ENCODE measurements at places on chromosomes 2 and 18. TPM values are rescaled to one million over a fixed set of nuclear protein-coding genes. Genes with fewer than 3 reads are reported as not detected.

The DGKD gene
- total RNA-seq = 396 TPM

The TMEM214 gene
- 91.1 TPM for total RNA-seq

The CXCR1 gene
- 0.12 TPM for total RNA-seq

The TRAPPC8 gene
- total RNA-seq = 95.5 TPM

The TM4SF20 gene
- not detected for total RNA-seq

The C2orf80 gene
- total RNA-seq = not detected

The RPRM gene
- not detected for total RNA-seq

The PLEKHH2 gene
- total RNA-seq = 0.58 TPM

GRCh38 chr2:157822533-157822932, 53.6 kb downstream of the ACVR1 start:
- no peaks in the 10 kb centered on the region for H3K36me3 ChIP-seq
- no peaks in the 10 kb centered on the region for H3K4me1 ChIP-seq

GRCh38 chr2:85259879-85260278, 67.9 kb downstream of the TGOLN2 start:
- H3K4me3 ChIP-seq = no peak overlapping the region
- DNase-seq = no peak
- no peaks in the 10 kb centered on the region for H3K27me3 ChIP-seq
- H3K36me3 ChIP-seq = no peaks in the 10 kb centered on the region
- H3K4me1 ChIP-seq = no peaks in the 10 kb centered on the region

DNA sequence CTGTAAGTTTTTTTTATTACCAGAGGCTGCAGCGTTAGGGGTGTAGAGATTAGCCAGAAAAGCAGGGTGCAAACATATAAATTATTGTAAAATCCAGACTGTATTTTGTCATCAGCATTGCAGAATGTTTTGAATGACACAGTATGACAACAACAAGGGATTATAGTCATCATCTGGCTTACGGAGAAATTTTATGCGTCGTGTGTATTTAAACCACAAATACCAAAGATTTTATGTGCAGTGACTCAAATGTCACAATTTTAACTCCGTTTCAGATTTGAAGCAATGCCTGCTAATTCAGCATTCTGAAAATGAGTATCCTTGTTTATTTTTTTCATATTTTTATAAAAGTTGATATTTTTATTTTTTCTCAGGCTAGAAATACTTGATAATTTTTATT, 19.4 kb upstream of the TMX3 start:
- H3K4me3 ChIP-seq = no peak overlapping the region
- H3K36me3 ChIP-seq = no peaks in the 10 kb centered on the region
- no peak overlapping the region for H3K27ac ChIP-seq
- H3K27me3 ChIP-seq = no peaks in the 10 kb centered on the region
- no peaks in the 10 kb centered on the region for H3K4me1 ChIP-seq

DNA sequence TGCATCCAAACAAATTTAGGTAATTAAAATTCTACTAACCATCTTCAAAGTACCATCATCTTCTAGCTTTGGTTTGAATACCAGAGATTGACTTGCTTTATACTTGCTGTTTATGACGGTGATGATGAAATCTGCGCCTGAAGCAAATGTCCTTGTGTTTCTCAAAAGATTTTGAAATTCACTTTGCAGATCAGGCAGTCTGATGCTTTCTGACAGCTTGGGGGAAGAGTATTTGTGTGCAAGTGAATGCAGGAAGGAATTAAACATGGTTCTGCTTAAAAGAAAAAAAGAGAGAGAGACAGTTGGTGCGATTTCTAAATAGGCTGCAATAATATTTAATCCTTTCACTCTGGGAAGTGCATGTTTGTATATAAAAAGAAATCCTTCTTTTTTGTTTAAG, 29.6 kb downstream of the CSRNP3 start:
- no peak for DNase-seq
- H3K4me1 ChIP-seq = no peaks in the 10 kb centered on the region
- no peak overlapping the region for H3K27ac ChIP-seq

- H3K27me3 ChIP-seq = no peaks in the 10 kb centered on the region
- no peak overlapping the region for H3K4me3 ChIP-seq
- no peak for DNase-seq
These were observed 20.3 kb downstream of the ACTR3 start for GRCh38 chr2:113910110-113910717.

DNA sequence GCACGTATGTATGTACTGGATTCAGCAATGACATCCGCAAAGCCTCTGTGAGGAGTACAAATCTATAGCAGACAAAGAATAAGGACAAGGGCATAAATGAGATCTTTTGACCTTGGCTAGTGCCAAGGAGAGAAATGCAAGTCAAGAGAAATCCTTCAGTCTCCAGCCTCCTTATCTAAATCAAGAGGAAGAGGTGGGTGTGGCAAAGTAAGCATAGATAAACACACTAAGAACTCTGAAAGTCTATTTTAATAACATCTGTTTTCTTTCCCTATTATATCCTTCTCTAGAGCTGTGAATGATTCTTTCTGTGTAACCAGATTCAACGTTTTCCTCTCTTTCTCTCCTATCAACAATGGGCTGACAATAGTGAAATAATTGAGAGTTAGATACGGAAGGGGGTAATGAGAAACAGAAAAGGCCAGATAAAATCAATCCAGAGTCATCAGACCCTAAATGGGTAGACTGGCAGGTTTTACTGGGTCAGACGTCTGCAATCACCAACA, 118.5 kb upstream of the ZFP36L2 start:
- H3K36me3 ChIP-seq = peaks cover 31% of the 10 kb centered on the region
- H3K4me1 ChIP-seq = no peaks in the 10 kb centered on the region
- no peaks in the 10 kb centered on the region for H3K27me3 ChIP-seq
- no peak overlapping the region for H3K4me3 ChIP-seq

DNA sequence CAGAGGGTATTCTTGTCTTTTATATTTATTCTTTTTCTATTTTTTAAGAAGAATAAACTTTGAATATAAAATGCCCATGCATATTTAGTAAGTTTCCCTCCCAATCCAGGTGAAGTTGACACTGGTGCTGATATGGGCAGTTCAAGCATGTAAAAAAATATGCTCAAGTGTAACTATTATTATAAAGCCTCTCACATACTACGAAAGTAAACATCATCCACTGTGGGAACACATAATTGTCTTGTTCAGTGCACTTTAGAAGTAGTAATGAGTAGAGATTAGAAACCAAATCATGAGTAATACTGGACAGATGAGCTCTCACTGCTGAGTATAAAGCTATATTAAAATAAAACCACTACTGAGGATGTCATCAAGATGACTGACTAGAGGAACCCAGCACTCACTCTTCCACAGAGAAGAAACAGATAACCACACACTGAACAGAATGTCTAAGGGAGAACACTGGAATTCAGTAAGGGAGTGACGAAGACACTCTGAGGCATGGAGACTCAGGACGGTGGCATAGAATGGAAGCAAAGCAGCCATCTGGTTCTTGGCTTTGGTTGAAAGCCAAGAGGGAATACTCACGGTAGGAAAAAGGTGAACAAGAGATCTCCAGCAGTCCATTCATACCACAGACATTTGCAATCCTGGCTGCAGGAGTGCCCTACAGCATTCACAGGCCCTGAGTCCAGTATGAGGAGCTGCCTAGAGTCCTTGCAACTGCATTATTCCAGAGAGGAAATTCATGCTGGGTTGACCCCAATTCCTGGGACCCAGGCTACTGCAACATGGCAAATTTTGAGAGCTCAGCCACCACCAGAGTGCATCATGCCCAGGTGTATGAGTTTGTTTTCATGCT, 9.5 kb upstream of the FAM110C start:
- no peak overlapping the region for H3K4me3 ChIP-seq
- DNase-seq = no peak
- no peak overlapping the region for H3K27ac ChIP-seq
- no peaks in the 10 kb centered on the region for H3K27me3 ChIP-seq

GRCh38 chr18:64244571-64244970, 95.7 kb upstream of the LINC00305 start:
- no peaks in the 10 kb centered on the region for H3K27me3 ChIP-seq
- no peaks in the 10 kb centered on the region for H3K36me3 ChIP-seq
- no peak overlapping the region for H3K27ac ChIP-seq
- H3K4me3 ChIP-seq = no peak overlapping the region

DNA sequence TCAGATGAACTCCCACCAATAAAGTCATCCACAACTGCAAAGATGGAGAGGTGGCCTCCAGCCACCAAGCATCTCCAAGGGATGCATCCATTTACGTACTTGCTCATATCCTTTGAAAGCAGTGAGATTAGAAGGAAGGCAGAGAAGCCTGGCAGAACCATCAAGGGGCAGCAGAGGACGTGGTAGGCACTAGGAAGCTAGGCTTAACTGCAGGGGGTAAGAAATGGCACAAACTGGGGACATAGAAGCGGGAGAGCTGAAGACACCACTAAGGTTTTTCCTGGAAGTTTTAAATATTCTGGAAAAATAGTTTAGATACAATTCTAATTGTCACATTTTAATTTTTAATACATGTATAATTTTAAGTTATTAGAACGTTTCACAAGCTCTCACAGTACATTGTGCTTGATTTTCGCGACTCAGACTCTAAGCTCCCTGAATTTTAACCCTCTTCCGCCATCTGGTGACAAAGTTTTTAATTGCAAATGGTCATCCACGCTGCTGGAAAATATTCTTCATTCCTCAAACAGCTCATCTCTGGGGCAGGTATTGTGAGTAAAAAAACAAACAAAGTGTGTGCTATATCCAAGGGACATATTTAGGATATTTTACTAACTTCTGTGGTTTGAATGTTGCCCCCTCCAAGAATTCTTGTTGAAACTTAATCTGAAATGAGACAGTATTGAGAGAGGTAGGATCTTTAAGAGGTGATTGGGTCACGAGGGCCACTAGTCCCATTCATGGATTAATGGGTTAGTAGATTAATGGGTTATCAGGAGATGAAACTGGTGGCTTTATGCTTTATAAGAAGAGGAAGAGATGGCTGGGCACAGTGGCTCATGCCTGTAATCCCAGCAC, 1.6 kb upstream of the PSTPIP2 start:
- no peaks in the 10 kb centered on the region for H3K27me3 ChIP-seq
- H3K36me3 ChIP-seq = no peaks in the 10 kb centered on the region
- peak; percentile 69 for DNase-seq

- no peak overlapping the region for H3K27ac ChIP-seq
- no peaks in the 10 kb centered on the region for H3K27me3 ChIP-seq
- H3K36me3 ChIP-seq = no peaks in the 10 kb centered on the region
- DNase-seq = no peak
- no peaks in the 10 kb centered on the region for H3K4me1 ChIP-seq
- no peak overlapping the region for H3K4me3 ChIP-seq
These were observed 69.0 kb upstream of the ZCCHC2 start for GRCh38 chr18:62453864-62454263.

DNA sequence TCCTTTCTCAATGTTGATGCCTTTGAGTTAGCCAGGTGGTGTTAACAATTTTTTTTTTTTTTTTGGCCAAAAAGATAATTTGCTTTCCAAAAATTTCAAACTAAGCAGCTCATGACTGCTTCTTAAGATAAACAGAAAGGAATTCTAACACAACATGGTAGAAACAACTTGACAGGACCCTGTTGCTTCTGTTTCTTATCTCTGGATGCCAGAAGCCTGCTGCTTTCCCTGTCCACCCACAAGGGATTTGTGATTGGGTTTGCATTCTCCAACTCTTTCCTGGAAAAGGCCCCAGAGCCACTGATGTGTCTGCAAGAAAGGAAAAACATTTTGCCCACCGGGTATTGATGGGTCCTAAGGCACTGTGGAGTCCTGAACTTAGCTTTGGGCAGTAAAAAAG, 217.2 kb upstream of the PKDCC start:
- H3K4me3 ChIP-seq = no peak overlapping the region
- DNase-seq = no peak
- peaks cover 5% of the 10 kb centered on the region for H3K27me3 ChIP-seq
- H3K27ac ChIP-seq = no peak overlapping the region

- no peaks in the 10 kb centered on the region for H3K36me3 ChIP-seq
- H3K27ac ChIP-seq = no peak overlapping the region
- no peak overlapping the region for H3K4me3 ChIP-seq
- H3K27me3 ChIP-seq = no peaks in the 10 kb centered on the region
These were observed 59.4 kb upstream of the RPE start for GRCh38 chr2:209942936-209943605.

- no peaks in the 10 kb centered on the region for H3K4me1 ChIP-seq
- H3K36me3 ChIP-seq = no peaks in the 10 kb centered on the region
- no peak overlapping the region for H3K27ac ChIP-seq
These were observed 44.0 kb downstream of the GPR155 start for GRCh38 chr2:174442546-174443510.

- no peaks in the 10 kb centered on the region for H3K27me3 ChIP-seq
- peaks cover 50% of the 10 kb centered on the region for H3K36me3 ChIP-seq
- no peak for DNase-seq
These were observed 590.2 kb downstream of the ARHGAP15 start for GRCh38 chr2:143719406-143719805.
